ENCODE measurements at places on chromosomes 7 and 10.

- DNase-seq: no peak
Measured at GRCh38 chr7:137146552-137147337, 196.8 kb downstream of the PTN start.

GRCh38 chr10:62637249-62638061 is 167.1 kb upstream of the ADO start:
- no peak for DNase-seq

- no peak for DNase-seq
Measured at GRCh38 chr10:80581469-80581835, 43.8 kb downstream of the SH2D4B start.

DNA sequence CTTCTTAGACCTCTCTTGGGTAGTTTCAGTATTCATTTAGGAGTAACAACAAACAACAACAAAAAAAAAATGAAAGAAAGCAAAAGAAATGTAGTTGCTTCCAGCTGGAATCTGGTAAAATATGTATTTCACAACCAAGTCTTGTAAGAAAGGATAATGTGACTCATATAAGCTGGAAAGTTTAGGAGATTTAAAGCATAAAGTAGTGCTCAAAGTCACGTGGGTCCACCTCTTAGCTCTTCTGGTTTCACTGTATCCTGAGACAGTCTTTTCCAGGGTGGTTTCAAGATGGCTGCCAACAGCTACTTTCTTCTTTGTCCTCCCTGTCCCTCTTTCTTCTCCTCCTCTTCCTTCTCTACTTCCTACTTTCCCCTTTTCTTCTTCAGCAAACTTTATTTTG is 69.5 kb upstream of the CDK13 start:
- DNase-seq: no peak

GRCh38 chr10:20885678-20886077 is 11.4 kb downstream of the NEBL start:
- DNase-seq: no peak

GRCh38 chr7:133550811-133551210 is 297.9 kb downstream of the EXOC4 start:
- DNase-seq: no peak

DNA sequence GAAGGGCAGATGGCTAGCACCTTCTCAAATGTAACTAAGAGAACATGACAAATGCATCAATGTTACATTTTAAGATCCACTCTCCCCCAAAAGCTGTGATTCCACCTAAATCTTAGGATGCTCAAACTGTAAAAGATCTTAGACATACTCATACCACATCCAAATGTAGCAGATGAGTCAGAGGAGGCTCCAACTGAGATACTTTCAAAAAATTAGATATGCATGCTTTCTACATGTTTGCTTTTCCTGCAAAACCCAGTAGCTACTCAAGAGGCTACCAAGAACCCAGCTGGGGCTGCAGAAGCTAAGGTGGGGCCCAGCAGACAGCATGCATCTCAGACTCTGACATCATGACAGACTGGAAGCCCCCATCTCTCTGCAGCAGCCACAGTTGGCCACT is 31.4 kb upstream of the FRMD4A start:
- no peak for DNase-seq

DNA sequence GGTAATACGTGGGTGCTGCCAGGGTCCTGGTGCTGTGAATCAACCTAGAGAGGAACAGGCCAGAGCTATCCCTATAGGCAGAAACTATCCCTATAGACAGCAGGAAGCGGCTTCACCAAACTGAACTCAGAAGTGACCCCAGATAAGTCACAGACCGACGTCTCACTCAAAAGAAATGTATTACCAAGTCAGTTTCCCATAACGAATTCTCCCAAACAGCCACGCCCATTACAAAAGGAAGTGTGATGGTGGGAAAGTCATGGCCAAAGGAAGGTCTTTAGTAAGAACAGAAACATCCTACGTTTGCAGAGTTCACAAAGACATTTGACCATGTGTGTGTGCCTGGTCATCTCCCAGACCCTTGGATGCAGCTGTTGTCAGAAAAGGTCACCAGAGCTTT is 470.8 kb upstream of the ADARB2 start:
- DNase-seq: no peak

DNA sequence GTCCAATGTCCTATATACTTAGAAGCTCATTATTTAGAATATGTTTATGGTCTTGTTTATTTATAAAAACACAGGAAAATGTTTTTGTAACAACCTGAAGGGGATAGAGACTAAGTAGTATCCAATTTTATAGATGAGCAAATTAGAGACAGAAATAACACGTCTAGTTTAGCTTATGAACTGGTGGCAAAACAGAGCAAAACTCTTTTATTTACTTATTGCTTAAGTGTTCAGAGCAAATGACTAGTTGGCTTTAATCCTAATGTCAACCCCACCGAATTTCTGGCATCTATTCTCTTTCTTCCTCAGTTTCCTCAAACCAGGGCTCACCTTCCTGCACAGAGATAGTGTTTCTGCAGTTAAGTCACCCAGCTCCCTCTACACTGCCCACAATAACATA is 792.8 kb downstream of the REEP3 start:
- DNase-seq: no peak

DNA sequence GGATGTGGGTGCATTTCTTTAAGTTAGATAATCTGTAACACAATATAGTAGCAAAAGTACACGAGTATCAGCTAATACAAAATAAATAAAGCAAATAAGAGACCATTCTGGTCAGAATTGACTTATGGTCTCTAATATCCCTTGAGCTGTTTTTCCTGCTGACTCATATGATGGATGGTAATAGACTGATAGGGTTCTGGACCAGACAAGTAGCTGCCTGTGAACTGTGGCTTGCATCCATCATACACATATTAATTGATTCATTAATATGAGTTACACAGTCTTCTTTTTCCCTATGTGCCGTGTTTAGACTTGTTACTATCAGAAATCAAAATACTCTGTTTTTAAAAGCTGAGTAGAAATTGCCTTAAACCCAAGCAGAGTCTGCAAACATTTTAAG is 762.8 kb downstream of the GATA3 start:
- DNase-seq: no peak

GRCh38 chr7:42690794-42691639 is 220.9 kb downstream of the C7orf25 start:
- no peak for DNase-seq

DNA sequence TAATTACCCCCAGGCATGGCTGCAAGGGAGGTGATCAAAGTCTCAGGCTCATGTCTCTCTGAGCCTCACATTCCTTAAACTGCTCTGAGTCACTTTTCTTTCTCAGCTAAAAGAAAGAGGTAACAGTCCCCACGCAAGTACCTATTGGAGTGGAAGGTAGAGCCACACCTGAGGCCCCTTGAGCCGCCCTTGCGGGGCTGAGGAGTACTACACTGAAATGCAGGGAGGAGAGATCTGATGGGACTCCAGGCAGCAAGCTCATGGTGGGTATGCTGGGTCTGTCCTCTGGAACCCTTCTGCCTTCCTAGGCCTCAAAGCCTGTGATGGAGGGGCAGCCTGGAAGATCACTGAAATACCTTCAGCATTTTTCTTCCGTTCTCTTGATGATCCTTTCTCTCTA is 960.0 kb downstream of the DNAJB9 start:
- DNase-seq: no peak

- DNase-seq: no peak
Measured at GRCh38 chr7:130473876-130474275, 18.0 kb upstream of the MEST start.

- no peak for DNase-seq
Measured at GRCh38 chr10:127922675-127923366, 15.9 kb downstream of the PTPRE start.

All from forelimb muscle (tissue), 1 donor.